Activated CD4-positive, alpha-beta memory T cell treated with anti-CD3 and anti-CD28 coated beads, Interleukin-2, amount 10 ng/mL, durations not matched to agents 7 days and 5 days (primary cell): ENCODE measurements at places on chromosomes 6 and 20.

GRCh38 chr6:12178521-12178920, 111.6 kb upstream of the EDN1 start:
- no peak for DNase-seq
- H3K36me3 ChIP-seq = no peaks in the 10 kb centered on the region
- H3K27ac ChIP-seq = no peak overlapping the region
- peaks cover 6% of the 10 kb centered on the region for H3K4me1 ChIP-seq
- peaks cover 2% of the 10 kb centered on the region for H3K27me3 ChIP-seq

- peaks cover 10% of the 10 kb centered on the region for H3K27me3 ChIP-seq
- no peaks in the 10 kb centered on the region for H3K36me3 ChIP-seq
- no peak overlapping the region for H3K27ac ChIP-seq
- no peak overlapping the region for H3K4me3 ChIP-seq
- no peak for DNase-seq
Measured at GRCh38 chr6:2193931-2194330, 51.5 kb downstream of the GMDS start.

DNA sequence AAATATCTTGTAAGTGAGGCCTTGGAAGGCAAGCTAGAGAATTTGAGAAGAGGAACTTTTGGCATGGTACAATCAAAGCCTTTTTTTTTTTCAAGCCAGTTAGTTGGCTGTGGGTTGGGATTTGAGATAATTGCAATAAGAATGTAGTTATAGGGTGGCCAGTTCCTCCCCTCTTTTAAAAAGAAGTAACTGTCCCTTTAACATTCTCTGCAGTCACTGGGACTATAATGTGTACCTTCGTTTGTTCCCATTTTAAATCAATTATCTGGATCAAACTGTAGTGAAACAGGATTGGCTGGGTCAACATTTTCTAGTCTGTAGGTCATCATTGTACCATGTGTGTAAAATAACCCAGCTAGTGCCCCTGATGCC, 212.3 kb upstream of the LAMP5 start:
- DNase-seq = no peak
- no peaks in the 10 kb centered on the region for H3K27me3 ChIP-seq
- H3K4me3 ChIP-seq = no peak overlapping the region
- H3K27ac ChIP-seq = no peak overlapping the region
- H3K4me1 ChIP-seq = no peaks in the 10 kb centered on the region

GRCh38 chr20:43963872-43964791, 49.5 kb downstream of the TOX2 start:
- H3K4me1 ChIP-seq = peaks cover 24% of the 10 kb centered on the region
- H3K27ac ChIP-seq = no peak overlapping the region
- no peak overlapping the region for H3K4me3 ChIP-seq
- H3K36me3 ChIP-seq = no peaks in the 10 kb centered on the region

DNA sequence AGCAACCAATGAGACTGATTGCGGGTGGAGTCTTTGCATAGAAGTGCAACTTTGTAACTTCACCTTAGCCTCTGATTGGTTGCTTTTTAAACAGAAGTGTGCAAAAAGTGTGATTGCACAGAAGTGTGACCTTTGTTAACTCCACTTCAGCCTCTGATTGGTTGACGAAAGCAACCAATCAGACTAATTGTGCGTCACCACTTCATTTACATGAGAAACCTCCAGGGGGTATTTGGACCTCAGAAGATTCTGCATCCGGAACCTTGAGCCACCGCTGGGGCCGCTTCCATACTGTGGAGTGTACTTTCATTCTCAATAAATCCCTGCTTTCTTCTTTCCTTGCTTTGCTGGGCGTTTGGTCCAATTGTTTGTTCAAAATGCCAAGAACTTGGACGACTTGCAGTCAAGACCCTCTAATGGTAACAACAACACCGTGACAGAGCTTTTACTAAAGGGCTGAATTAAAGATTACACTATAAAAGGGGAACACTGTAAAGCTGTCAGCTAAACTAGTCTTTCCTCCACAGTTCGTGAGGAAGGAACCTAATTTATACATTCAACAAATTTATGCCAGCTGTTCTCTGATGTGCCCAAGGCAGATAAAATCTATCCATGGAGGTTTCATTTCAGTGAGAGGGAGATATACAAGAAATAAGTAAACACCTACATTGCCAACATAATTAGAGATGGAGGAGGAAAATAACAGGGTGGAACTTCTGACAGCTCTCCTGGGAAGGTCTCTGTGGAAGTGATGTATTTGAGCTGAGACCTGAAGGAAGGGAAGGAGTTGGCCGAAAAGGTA, 1.4 kb upstream of the HECA start:
- H3K27me3 ChIP-seq = no peaks in the 10 kb centered on the region
- peaks cover 47% of the 10 kb centered on the region for H3K4me1 ChIP-seq
- H3K4me3 ChIP-seq = peak overlapping the region; percentile 21
- DNase-seq = no peak

DNA sequence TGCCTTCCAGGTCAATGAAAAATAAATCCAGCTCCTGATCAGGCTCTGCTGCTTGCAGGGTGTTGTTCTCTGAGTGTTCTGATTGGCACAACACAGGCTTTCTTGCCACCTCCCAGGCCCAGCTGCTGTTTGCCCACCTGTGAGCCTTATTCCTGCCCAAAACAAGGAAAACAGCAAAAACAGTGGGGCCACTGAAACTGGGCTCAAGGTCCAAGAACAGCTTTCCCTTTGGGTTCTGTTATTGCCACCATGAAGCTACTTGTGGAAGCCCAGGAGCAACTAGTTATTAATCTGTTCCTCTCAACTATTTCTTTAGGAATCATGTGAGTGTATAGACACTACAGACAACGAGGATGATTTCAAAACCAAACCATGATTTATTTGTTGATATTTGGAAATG, 159.1 kb downstream of the PLCB1 start:
- H3K27me3 ChIP-seq = no peaks in the 10 kb centered on the region
- no peaks in the 10 kb centered on the region for H3K4me1 ChIP-seq
- no peaks in the 10 kb centered on the region for H3K36me3 ChIP-seq
- H3K4me3 ChIP-seq = no peak overlapping the region

DNA sequence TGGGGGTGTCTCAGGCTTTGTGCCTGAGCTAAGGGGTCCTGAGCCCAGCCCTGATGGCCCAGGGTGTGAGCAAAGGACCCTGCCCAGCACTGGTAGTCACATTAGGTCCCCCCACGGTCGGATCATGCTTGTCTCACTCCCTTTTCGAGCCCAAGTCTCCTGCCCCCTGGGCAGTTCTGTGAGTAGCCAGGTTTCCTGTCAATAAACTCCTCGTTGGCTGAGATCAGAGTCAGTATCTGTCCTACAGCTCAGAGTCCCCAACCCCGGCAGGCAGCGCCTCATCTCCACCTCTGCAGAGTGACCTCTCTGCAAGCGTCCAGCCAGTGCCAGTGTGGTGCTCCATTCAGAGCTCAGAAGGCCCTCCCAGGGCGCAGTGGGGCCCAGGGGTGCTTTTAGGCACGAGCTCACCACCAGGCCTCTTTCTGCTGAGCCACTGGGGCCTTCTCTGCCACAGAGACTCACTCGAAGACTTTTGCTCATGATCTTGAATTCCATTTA, 93.7 kb upstream of the PMEPA1 start:
- DNase-seq = no peak
- H3K36me3 ChIP-seq = no peaks in the 10 kb centered on the region
- no peak overlapping the region for H3K27ac ChIP-seq
- H3K4me3 ChIP-seq = no peak overlapping the region
- peaks cover 4% of the 10 kb centered on the region for H3K27me3 ChIP-seq

DNA sequence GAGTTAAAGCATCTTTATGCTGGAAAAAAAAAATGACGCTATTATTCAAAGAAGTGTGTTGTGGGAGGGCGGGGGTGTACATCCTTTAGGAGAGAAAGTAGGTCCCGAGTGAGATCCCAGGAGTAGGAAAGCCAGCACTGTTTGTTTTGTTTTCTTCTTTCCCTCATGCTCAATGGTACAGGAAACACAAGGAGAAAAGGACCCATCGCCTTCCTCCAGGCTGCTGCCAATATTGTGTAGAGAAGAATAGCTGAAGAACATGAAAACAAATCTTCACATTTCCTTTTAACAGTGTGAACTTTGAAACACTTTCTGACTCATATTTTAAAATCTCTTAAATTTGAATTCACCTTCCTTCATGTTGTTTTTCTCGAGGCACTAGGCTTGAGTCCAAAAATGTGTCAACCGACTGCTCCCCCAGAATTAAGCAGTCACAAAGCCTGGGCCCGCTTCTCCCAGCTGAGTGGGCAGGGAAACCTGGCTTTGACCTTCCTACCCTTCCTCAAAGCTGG, 22.3 kb downstream of the PPP1R16B start:
- H3K4me3 ChIP-seq = no peak overlapping the region
- peaks cover 81% of the 10 kb centered on the region for H3K36me3 ChIP-seq
- H3K4me1 ChIP-seq = peaks cover 80% of the 10 kb centered on the region
- H3K27ac ChIP-seq = peak overlapping the region; percentile 65
- H3K27me3 ChIP-seq = no peaks in the 10 kb centered on the region
- DNase-seq = no peak
